ENCODE measurements at places on chromosomes 11 and 22.

DNA sequence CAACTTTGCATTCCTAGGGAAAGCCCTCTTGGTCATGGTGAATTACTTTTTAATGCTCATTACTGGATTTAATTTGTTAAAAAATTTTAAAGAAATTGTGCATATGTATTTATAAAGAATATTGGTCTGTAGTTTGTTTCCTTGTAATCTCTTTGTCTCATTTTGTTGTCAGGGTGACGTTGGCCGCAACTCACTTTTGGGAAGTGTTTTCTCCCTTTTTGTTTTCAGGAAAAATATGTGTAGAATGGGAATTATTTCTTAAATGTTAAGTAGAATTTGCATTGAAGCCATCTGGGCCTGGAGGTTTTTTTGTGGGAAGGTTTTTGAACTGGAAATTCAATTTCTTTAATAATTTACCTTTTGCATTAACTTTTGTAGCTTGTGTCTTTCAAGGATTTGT is 149.1 kb downstream of the UVRAG start:
- DNase-seq = no peak

- no peak for DNase-seq
Observed at GRCh38 chr22:28943501-28943879, 60.1 kb downstream of the ZNRF3 start.

GRCh38 chr11:64110465-64111375 is 55.2 kb downstream of the MACROD1 start:
- no peak for DNase-seq

GRCh38 chr11:58912124-58912523 is 27.2 kb upstream of the GLYATL1 start:
- no peak for DNase-seq

GRCh38 chr22:49911881-49912625 is 6.2 kb downstream of the ALG12 start:
- DNase-seq = no peak

DNA sequence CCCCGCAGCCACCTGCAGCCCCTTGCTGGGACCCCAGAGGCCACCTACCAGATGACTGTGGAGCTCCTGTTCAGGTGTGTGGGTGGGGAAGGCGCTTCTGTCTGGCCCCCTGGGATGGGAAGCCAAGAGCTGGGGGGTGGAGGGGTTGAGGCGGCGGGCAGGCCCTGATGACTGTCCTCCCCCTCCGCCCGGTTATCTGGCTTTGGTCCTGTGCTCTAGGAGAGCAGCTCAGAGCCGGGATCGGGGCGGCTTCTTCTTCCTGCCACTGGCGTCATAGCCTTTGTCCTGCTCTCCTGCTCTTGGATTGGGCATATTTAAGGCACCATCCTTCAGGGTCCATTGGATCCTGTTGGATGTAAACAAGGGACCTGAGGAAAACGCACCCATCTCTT is 38.4 kb downstream of the TPCN2 start:
- no peak for DNase-seq

GRCh38 chr11:35064114-35064800 is 74.7 kb upstream of the CD44 start:
- no peak for DNase-seq

DNA sequence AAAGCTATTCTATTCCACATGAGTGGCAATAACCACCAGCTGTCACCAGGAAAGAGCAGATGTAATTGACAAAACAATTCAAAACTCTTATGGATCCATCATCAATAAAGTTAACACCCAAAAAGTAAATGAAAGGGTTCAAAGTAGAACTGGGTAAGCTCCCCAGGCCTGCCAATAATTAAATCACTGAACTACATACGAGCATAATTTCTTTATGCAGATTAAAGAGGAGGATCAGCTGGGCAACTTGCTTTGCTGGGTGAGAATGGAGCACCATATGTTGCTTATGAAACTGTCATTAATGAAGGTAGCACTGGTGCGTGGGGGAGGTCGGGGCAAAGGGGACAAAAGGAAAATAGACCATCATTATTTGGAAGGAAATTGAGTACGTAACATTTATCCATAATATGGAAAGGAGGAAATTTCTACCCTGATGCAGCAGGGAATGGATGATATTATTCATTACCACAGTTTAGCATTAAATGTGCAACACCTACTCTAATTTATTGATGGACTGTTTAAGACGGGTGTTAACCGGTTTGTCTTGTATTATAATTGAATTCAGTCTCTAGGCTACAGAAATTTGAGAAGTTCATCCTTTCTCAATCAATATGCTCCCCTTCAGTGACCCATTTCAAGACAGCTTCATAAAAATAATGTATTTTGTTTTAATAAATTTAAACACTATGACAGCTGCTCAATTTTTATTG is 315.9 kb downstream of the CADM1 start:
- no peak for DNase-seq

DNA sequence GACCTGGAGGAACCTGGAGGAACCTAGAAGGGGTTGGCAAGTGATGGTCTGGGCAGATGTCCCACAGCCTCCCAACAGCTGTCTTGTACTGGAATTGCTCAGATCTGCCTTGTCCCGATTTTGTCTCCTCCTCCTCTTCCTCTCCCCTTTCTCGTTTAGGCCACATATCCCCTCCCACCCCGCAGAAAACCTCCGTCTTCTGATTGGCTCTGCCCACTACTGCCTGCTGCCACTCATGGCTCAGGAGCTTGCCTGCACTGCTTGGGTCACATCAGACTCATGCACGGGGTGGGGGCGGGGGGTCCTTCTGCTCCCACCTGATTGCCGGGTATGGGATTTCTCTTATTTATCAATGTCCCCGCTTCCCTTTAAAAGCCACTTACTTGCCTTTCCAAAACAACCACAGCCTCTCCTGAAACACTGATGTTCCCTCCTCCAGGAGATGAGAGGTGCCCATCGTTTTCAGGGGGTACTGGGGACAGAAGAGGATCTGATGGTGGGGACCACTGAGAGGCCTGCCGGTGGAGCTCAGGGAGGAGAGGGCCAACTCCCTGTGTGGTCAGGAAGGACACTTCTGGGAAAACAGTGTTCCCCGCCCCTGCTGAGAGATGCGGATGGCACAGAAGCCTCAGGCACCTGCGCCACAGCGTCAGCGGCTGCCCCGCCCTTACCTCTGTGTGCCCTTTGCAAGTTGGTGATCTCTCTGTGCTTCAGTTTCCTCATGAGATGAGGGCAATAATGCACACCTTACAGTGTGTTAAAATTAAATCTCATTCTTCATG is 14.7 kb downstream of the TOM1 start:
- no peak for DNase-seq

GRCh38 chr11:134819041-134819440 is 407.0 kb upstream of the B3GAT1 start:
- DNase-seq = no peak

DNA sequence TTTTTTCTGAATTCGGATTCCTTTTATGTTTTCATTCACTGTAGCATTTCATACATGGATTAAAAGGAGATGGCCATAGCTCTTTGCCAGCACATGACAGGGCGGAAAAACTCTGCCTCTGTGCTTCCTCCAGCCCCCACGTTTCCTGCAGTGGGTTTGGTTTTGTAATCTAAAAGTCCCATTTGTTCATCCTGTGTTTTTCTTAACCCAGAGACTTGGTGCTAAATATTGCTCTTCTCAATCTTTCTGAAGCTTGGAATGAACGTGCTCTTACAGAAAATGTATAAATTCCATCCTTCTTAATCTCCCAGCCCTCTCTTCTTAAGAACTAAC is 89.9 kb downstream of the PPP6R3 start:
- no peak for DNase-seq

DNA sequence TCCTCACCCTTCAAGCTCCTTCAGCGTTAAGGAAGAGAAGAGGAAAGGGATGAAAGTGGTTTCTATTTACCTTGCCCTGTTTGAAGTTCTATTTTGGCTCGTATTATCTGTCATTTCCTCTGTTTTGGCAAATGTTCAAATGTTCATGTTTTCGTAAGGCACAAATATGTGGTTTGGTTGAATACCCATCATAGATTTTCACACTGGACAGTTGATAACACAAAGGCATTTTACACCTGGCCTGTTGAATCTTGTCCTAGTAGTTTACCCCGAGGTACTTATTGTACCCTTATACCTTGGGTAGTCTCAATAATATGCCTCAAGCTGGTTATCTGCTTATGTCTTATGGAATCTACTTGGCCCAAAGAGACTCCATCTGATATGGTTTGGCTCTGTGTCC is 706.9 kb downstream of the METTL15 start:
- DNase-seq = no peak

DNA sequence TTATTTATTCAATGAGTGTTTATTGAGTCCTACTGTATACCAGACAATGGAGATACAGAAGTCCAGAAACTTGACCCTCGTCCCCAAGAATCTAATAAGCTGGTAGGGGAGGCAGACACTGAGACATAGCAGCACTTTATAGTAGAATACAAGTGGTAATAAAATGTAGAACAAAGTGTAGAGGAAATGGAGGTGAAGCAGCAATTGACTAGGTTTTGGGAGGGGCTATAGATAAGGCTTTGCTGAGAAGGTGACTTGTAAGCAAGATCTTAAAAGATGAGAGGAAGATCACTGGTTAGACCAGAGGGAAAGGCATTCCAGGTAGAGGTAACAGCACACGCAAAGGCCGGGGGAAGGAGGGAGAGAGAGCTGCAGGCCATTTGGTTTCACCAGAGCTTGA is 57.3 kb downstream of the ZBTB16 start:
- no peak for DNase-seq

DNA sequence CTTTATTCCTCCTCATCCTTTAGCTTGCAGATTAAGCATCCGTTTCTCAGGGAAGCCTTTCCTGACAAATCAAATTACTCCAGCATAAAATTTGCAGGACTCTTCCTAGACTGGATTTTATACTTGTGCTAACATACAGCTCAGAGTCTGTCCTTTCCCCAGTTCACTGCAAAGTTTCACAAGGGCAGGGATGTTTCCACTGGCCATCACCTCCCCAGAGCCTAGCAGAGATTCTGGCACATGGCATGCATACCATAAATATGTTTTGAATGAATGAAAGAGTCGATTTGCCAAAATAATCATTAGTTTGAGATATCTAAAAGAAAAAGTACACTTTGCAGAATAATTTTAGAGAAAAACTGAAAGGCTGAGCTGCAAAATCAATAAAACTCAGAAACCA is 10.6 kb downstream of the MSANTD4 start:
- DNase-seq = no peak
